ENCODE measurements at places on chromosomes 11 and 22.

- no peak for DNase-seq
Observed at GRCh38 chr11:125649465-125650166, 24.7 kb downstream of the CHEK1 start.

- no peak for DNase-seq
Observed at GRCh38 chr22:19143967-19144400, 467 bp downstream of the ESS2 start.

GRCh38 chr11:128633384-128633965, 46.1 kb upstream of the ETS1 start:
- no peak for DNase-seq

DNA sequence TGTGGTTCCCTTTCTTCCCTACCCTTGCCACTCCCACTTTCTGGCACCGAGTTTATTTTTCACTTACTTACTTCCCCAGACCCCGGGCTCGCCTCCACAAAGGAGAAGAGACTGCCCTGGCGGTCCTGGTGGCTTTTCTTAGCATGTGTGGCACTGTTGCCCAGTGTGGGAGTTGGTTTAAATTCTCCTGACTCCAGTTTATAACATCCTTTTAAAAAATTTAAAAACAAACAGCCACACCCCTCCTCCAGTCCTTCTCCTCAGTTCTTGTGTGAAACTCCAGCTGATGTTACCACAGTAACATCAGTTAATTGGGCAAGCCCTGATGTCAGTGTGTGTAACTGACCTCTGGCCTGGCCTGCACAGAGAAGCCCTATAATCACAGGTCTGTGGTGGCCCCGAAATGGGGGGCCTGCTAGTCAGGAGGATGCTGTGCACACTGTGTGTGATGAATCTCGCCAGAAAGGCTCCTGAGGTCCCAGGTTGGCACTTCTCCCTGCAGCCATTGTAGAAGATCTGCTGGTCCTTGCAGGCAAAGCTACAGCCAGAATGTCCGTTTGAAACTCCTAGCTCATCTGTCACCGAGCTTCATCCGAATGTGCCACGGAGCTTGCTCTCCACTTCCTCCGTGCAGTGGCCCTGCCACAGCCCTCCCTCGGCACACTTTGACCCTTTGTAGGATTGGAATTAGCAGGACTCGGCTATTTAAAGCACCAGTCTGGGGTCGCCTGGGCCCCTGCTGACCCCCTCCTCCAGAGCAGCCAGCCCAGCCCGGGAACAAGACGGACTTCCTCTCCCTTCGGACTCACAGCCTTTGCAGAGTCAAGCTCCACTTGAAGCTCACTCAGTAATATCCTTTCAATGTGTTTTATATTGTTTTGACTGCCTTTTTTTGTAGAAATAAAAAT, 7.6 kb downstream of the YDJC start:
- no peak for DNase-seq

DNA sequence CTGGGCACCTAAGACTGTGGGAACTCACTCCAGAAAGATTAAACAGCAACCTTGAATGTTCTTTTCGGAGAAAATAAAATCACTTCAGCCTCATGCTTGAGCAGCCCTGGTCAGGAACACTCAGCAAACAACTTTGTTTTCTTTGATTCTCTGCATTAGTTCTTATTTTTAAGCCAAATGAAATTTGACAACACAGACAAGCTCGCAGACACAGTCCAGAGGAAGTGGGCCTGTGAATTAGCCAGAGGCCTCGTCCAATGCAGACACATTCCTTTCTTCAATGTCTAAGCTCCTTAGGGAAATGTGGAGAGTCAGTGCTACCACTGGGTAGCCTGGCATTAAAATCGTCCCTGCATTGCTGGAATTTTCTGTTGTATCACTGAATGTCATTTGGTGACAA, 62.9 kb upstream of the CSNK2A3 start:
- DNase-seq: no peak

GRCh38 chr11:66363805-66364535, 7.6 kb downstream of the SLC29A2 start:
- peak; percentile 85 for DNase-seq

GRCh38 chr11:117511931-117512539, 184.4 kb downstream of the CEP164 start:
- DNase-seq: no peak

DNA sequence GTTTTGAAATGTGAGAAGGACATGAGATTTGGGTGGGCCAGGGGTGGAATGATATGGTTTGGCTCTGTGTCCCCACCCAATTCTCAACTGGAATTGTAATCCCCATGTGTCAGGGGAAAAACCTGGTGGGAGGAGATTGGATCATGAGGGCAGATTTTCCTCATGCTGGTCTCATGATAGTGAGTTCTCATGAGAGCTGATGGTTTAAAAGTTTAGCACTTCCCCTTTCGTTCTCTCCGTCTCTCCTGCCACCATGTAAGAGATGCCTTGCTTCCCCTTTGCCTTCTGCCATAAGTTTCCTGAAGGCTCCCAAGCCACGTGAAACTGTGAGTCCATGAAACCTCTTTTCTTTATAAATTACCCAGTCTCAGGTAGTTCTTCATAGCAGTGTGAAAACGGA, 113.5 kb downstream of the FCHSD2 start:
- DNase-seq: no peak

DNA sequence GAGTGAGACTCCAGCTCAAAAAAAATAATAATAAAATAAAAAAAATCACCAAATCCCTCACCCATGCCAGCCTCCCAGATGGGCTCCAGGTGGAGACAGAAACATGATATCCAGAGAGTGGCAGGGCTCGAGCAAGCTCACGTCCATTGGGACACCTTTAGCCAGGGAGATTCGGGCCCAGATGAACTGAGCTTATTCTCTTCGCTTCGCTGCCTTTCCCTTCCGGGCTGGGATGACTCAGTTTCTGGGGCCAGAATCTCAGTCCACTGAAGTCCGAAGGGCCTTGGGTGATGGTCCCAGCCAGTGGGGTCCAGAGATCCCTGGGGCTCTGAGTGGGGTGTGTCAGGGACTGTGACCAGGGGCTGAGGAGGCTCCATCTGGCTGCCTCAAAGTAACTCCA, 23.0 kb upstream of the MYEOV start:
- DNase-seq: no peak

GRCh38 chr11:131982154-131982553, 611.7 kb downstream of the NTM start:
- DNase-seq: no peak

- no peak for DNase-seq
Observed at GRCh38 chr11:12968101-12968500, 41.0 kb upstream of the RASSF10 start.

DNA sequence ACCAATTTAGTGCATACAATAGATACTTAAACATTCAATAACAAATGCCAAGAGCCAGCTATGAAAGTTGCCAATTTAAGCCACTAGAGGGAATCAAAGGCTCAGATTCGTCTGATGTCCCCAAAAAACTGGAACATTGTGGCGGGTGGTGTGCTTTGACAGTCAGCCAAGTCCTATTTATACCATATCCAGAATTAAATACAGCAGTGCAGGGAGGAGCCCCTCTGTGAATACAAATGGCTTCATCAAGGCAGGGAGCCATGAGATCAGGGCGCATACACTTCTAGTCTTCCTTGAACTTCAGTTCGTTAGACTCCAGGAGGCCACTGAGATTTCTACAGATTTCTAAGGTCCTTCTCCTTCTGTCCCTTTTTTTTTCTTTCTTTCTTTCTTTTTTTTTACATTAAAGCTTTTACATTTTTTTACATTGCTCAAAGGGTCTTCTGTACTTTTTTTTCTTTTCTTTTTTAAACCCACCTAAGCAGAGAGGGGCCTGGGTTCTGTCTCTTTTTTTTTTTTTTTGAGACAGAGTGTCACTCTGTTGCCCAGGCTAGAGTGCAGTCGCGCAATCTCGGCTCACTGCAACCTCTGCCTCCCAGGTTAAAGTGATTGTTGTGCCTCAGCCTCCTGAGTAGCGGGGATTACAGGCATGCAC, 41.5 kb upstream of the HSPA8 start:
- DNase-seq: peak; percentile 62
